ENCODE measurements at places on chromosomes 12 and 14. TPM values are rescaled to one million over a fixed set of nuclear protein-coding genes. Genes with fewer than 3 reads are reported as not detected.

Gene DPPA3
- total RNA-seq: not detected

Gene FAM181A
- total RNA-seq: not detected

Gene CCDC60
- not detected for total RNA-seq

Gene SDSL
- total RNA-seq: 6.6 TPM

Gene RNU4-1
- under 0.01 TPM for total RNA-seq

Gene GPR33
- total RNA-seq: not detected

Gene EPYC
- total RNA-seq: not detected

Gene GPR162
- total RNA-seq: not detected

Gene VRTN
- 4.1 TPM for total RNA-seq

Gene CLEC12A
- not detected for total RNA-seq

Gene OR10G2
- not detected for total RNA-seq

DNA sequence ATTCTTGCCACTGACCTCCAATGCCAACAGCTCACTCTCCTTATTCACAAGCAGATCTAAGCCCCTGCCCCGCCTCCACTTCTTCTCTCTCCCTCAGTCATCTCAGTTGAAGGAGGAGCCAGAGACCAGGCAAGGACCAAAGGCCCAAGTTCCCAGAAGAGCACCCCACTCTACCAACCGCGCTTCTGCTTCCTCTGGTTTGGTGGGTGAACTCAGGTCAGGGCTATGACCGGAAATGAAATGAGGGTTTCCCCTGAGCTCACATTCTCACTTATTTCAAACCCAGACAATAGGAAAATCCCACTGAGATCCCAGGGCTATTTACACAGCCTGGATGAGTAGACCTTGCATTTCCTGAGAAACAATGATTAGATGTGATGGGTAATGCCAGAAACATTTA is 9.9 kb downstream of the DPF3 start:
- DNase-seq: no peak

GRCh38 chr14:91388551-91388975 is 29.1 kb downstream of the CCDC88C start:
- DNase-seq: no peak

DNA sequence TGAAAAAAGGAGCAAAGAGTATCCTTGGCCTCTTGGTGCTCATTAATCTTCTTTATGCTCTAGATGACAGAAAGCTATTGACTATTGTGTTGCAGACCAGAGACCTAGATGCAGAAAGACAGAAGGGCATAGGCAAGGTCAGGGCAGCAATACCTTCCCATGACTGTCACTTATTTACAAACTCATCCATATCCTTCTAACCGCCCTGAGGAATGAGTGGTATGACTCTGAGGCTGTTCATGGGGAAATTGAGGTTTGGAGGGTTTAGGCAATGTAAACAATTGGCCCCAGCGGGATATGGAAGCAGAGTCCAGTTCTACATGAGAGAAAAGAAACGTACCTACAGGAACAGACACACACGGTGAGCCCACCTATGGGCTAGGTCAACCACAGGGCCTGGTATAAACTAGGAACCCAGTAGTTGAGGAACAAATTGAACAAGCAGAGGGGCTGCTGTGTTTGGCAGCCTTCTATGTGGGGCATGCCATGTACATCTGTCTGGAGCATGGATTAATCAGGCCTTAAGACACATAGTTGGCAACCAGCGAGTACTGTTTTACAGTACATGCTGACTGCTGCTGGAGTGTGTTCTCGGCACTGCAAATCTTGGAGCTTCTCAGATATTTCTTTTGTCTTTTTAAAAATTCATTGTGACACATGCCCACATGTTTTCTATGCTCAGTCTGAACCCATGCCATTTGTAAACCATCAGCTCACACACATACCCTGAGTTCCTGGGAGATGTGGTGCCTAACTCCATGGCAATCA is 159.7 kb upstream of the NTF3 start:
- DNase-seq: no peak

DNA sequence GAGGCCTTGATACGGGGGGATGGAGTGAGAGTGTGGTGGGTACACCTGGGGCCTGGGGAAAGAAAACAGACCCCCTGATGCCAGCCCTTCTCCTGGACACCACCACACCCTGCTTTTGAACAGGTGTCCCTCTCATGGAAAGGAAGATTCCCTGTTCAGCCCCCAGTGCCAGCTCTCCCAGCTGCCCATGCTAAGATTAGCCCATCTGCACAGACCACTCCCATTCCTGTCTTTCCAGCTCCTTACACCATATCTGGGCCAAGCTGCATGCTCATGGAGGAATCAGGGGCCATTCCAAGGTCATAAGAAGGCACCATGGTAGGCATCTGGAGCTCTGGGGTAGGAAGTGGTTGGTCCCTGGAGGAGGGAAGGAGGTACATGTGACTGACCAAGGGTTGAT is 9.6 kb downstream of the NAB2 start:
- no peak for DNase-seq

DNA sequence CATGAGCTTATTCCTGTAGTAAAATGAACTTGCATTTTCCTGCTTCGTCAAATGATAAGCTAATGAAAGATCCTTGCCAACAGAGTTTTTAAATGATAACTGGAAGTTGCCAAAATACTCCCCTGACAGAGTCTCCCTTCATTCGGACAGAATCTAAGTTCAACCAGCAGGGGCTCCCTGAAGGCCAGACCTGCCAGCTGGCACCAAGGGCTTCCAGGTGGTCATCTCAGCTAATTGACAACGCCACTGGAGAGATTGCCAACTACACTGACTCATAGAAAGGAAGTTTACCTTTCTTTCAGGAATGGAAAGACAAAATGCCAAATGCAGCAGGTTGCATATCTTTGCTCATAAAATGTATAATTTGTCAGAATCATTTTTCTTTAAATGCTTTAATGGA is 462.8 kb downstream of the GXYLT1 start:
- no peak for DNase-seq

DNA sequence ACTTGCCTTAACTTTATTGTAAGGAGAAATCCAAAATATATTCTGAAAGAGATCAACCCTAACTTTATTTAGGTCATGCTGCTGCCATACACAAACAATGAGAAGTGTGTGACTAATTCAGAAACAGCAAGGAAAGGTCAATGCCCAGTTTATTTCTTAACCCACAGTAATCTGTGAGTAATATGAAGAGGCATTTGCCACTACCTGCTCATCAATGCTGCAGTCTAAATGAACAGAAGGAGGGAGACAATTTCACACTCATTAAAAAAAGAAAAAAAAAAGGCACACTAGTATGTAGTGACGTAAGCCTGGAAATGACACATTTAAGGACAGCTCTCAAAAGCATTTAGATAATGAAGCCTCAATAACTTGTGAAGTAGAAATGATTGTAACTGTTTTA is 90.5 kb upstream of the FOXN3 start:
- DNase-seq: no peak

DNA sequence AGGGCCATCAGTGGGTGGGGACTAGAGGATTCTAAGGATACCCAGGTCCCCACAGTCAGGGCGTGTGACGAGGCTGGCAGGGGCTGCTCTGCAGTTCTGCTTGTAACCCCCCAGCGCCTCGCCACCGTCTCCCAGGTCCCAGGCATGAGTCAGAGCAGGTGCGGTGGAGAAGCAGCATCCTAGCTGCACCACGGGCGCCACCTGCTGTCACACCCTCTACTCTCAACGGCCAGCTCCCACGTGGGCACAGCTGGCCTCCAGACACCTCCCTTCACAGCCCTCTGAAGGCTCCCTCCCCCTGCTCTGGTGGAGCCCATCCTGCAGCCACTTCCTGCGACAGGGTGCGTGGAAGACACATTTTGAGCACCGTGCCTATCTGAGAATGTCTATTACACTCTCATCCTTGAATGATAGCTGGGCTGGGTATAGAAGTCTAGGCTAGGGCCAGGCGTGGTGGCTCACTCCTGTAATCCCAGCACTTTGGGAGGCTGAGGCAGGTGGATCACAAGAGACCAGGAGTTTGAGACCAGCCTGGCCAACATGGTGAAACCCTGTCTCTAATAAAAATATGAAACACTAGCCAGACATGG is 6.9 kb upstream of the NUDT14 start:
- no peak for DNase-seq

- no peak for DNase-seq
These were observed 5.7 kb downstream of the TMEM121 start for GRCh38 chr14:105531894-105532623.

- DNase-seq: no peak
These were observed 306.8 kb upstream of the LRFN5 start for GRCh38 chr14:41299924-41300323.

GRCh38 chr14:99524804-99525698 is 43.8 kb downstream of the CCNK start:
- no peak for DNase-seq

GRCh38 chr12:127355061-127355841 is 911.7 kb upstream of the TMEM132C start:
- peak; percentile 39 for DNase-seq

DNA sequence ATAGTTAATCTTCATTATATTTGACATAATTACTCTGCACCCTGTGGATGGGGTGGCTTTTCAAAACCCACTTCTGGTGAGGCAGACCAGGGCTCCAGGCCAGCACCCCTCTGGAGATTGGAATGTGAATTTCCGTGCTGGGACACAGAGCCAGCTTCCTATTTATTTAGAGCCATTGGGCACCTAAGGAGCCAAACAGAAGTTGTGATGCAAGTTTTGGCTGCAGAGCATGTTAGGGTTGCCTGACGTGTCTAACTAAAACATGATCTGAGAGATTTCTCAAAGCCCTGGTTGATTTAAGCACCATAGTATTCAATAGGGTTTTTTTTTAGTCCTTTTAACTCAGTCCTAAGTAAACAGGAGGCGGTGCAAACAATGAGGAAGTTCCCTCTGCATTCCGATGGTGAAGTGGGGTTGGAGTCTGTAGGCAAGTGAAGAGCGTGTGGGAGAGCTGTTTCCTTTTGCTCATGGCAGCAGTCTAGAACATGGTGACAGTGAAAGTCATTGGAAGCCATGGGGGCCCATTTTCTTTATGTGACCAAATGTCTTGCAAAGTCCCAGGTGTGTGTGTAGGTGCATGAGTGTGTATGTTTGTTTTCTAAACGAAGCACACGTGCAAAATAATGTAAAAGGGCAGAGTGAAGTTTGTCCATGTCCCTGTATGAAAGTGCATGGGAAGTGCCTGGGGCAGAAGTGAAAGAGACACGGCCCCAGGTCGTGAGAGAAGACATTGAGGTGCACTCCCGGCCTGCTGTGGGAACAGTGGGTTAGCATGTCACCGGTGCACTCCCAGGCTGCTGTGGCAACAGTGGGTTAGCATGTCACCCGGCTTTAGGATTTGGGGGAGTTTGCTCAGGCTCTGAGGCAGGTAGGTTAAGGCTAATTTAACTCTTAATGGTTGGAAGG is 117.7 kb downstream of the PRKCH start:
- DNase-seq: peak; percentile 65

GRCh38 chr14:93132472-93133065 is 16.8 kb upstream of the ITPK1 start:
- DNase-seq: peak; percentile 35

DNA sequence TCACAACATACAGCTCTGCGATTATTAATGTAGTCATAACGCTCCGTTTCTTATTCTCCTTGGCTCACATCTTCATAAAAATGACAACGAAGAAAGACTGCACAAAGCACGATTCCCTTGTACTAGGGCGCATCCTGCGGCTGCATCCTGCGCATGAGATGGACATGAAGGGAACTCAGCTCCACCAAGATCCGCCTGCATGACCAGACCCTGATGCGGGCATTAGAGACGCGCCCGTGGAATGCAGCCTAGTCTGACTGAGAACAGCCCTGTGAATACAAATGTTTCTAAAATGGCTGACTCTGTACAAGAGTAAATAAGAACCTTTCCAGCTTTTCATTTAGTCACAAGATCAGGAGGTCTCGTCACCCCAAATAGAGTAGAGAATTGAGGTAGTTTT is 422.2 kb downstream of the NOVA1 start:
- no peak for DNase-seq

Measured in HT-29 (cell line).